ENCODE measurements at places on chromosomes 3 and 15.

DNA sequence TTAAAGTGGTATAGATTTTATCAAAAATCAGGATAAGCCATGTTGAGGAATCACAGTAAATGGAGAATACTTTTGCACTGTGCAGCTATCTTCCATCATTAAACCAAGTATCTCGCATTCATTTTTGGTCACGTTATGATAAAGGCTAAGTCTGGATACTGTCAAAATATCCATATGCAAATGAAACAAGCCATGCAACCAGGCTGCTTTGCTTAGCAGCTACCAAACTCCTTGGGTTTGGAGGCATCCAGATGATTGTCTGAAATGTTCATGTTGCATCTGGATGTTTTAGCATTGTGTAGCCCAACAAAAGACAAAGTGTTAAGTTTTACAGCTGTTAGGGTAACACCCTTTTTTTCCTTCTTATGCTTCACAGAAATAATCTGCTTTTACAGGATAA is 322.9 kb upstream of the MDFIC2 start:
- no peak for DNase-seq

DNA sequence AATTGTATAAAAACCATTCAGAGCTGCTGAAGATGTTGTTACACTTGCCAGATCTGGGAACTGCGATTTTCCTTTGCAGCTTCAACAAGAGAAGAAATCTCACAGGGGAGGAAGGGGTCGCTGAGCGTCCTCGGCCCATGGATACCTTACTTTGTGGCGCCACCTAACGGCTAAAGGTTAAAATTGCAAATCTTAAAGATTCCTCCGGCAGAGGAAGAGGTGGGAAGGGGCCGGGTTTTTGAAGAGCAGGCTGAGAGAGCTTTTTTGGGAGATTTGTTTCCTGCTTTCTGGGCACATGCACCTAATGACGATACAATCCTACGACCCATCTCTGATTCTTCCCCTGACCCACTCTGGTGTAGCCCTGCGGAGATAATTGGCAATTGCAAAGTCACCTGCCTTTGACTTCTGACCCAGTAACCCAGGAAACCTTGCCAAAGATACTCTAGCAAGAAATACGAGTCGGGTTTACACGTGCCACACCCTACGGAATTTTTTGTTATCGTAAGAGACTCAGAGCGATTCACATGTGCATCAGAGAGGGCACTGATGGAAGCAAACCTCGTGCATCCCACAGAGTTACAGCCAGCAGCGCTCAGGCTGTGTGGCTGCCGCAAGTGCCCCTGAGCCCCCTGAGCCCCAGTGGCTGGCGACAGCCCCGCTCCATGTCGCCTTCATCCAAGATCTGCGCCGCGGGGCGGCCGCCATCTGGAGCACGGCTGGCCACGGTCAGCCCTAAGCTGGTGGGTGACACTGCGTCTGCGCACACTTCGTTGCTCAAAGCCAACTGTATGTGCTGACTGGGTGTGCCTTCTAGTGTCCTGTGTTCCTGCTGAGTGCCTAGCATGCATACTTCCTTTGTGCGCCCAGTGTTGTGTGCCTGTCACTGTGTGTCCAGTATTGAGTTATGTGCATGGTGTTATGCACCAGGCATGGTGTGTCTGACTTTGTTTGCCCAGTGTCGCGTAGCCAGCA is 55.2 kb upstream of the CHRNA7 start:
- no peak for DNase-seq

DNA sequence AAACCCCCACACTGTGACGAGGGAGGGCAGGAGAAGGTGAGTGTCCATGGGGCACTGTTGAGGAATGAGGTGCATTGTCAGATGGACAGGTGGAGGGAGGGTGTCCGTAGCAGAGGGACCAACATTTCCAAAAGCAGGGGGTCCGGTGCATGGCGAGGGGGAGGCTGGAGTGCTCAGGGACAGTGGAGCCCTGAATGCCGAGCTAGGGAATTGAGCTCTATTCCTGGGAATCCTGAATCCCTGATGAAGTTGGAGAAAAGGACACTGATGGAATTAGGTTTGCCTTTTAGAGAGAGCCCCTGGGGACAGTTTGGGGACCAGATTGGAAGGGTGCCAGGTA is 7.9 kb upstream of the ANPEP start:
- DNase-seq = no peak

DNA sequence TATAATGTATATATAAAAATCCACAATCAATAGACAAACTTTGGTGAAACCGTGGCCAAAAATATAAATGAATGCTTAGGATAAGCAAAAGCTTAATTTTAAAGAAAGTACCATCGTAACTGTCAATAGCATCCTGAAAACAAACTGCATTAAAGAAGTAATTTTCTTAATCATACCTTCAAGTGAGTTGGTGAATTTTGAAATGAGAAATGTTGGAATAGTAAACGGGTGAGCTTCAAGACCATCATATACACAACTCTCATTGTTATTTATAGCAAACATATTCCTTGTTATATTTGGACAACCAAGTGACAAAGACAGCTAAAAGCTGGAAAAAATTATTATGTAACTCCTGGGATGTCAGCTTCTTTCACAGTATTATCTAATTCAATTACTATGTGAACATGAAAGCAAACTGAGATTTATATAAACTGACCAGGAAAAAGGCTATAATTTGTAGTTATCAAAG is 3.7 kb downstream of the DAZL start:
- DNase-seq = no peak

- no peak for DNase-seq
These were observed 15.8 kb downstream of the ST3GAL6 start for GRCh38 chr3:98778852-98779413.

DNA sequence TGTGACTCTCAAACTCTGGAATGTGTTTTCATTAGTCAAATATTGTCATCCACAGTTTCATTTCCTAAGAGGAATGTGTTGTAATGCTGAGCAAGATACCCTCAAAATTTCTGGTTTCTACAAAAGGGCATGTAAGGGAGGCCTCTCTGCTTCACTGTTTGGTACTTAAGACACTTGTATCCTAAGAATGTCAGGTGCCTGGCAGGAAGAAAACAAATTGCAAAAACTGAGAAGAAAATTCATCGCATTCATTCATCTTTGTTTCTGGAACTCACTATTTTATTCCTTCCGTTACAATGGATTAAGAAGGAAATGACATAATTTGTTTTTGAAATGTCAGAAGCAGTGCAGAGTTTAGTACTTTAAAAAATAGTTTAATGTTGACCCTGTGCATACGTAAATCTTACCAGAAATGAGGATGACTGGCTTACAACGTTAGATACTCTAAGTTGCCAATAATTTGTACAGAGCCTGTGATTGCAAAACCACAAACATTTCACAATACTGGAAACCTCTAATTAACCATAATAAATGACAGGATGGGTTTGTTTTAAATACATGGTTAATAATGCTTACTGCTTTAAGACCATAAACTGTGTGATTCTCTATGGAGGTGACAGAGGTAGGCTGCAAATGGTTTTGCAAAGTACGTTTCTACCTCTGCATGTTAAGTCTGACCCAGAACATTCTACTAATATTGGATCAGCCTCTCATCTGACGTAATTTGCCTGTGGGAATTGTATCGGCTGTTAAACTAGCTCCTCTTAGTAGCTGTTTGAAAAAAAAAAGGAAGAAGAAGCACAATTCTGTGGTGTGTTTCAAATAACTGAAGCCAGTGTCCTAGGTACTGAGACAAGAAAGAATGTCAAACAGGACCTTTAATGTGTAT is 477.8 kb downstream of the RBMS3 start:
- DNase-seq = no peak

DNA sequence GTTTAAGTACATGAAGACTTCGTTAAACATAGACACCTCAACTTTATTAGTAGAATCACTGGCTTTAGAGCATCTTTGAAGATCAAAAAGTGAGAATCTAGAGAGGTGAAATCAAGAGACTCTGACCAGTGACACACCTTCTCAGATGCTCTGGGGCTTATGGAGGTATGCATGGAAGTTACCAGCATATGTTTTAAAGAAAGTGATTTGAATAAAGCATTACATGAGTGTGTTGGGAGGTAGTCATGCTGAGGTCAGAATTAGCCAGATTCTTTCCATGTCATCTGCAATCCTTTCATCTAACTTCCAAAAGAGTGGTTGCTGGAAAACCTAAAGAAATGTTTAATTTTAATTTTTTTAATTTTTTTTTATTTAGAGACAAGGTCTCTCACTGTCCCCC is 658.0 kb upstream of the GOLIM4 start:
- no peak for DNase-seq

DNA sequence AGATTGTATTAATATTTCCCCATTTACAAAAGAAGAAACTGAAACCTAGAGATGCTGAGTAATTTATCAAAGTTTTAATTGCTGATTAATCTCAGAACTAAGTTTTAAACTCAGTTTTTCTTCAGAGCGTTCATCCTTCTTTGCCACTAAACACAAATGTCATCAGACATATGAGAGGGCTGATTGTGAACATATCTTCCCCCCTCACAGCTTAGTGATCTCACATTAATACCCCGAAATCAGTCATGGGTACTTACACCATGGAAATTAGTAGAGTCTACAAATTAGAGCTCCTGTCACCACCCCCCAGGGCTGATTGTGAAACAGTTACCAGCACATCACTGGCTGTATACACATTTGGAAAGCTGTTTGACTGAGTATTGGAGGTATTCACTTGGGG is 189.3 kb upstream of the SGO1 start:
- no peak for DNase-seq
